ENCODE measurements at places on chromosomes 2 and 18. TPM values are rescaled to one million over a fixed set of nuclear protein-coding genes. Genes with fewer than 3 reads are reported as not detected.

The GPBAR1 gene
- total RNA-seq: not detected

The ANTXR1 gene
- total RNA-seq: 6.7 TPM

The CCDC148 gene
- 9.3 TPM for total RNA-seq

The RESP18 gene
- total RNA-seq: not detected

The IL18RAP gene
- not detected for total RNA-seq
